ENCODE measurements at places on chromosomes 1 and 21. TPM values are rescaled to one million over a fixed set of nuclear protein-coding genes. Genes with fewer than 3 reads are reported as not detected.

HSD3B2 gene
- not detected for total RNA-seq

- no peak for DNase-seq
Measured at GRCh38 chr1:157302724-157303123, 164.5 kb upstream of the ETV3 start.

DNA sequence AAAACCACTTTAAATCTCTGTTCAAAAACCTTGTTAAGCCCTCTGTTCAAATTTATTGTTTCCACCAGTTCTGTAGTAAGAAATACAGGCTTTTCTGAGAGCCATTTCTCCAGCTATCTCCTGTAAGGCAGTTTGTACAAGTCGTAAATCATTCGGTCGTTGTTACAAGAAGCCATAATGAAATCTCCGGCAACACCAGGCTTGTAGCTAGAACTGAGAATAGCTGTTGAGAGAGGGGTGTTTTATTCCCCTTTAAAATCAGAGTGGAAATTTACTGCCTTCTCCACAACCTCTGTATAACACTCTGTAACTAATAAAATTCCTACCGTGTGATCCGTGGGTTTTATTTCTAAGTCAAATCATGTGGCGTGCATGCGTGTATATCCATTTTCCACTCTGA, 335.8 kb upstream of the KAZN start:
- no peak for DNase-seq

DNA sequence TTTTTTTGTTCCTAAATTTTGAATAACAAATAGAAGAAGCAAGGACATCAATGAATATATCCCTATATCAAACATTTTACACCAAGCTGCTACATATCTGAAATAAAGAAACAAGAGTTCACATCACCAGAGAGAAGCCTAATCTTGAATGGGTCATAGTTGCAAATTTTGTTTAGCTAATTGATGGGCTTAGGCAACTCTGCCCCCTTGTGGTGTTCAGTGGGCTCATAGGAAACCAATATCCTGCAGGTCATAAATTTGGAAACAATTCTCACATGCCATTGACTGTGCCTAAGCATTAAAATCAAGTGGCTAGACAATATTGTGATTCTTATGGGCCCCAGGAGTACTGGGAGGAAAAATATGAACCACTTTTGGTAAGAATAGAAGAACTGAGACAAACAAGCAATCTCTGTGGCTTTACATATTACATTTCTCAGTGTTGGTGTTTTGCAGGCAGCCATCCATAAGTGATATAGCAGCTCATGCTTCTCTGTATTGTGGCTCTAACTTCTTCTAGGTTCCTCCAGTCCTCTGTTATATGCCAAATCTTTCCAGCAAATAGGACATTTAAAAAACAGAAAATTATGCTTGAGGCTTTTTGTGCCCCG, 1262.8 kb upstream of the PRMT6 start:
- DNase-seq: no peak

GRCh38 chr1:42399315-42400100, 18.9 kb downstream of the RIMKLA start:
- DNase-seq: no peak

GRCh38 chr1:57133686-57134085, 167.9 kb upstream of the C8B start:
- DNase-seq: no peak

DNA sequence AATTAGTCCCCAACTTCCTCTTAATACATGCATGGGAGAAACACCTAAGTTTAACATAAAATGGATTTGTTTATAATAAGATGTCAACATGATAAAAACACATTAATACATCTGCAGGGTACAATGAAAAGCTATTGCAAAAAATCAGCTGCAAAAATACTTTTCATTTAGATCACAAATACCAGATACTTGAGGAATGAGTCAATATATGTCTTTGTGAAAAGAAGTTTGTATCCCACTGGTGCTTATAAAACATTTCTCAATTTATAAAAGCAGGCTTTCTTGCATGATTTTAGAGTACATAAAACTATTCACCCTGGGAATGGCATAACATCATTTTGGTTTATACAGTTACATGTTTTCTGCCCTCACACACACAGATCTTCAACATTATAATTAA, 18.6 kb upstream of the PRKAA2 start:
- DNase-seq: no peak

Data from right atrium auricular region (tissue), 2 donors.